ENCODE measurements at places on chromosomes 1 and 21.

GRCh38 chr1:33715195-33715811 lies 148.6 kb upstream of the HMGB4 start:
- no peak for DNase-seq

DNA sequence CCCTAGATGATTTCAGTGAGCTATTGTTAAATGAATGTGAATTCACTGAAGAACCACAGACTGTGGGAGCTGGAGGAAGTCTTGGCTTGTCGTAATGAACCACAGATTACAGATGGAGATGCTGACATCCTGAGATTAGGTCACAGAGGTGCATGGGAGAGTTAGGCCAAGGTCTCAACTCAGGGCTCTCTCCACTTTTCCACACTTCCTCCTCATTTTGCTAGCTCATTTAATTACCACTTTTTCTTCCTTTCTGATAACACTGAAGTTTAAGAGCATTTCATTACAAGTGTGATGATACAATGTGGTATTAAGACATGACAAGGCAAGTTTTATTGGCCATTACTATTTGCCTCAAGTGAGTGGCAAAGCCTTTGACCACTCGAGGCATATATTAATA lies 30.8 kb downstream of the ST6GALNAC3 start:
- DNase-seq, result no peak

DNA sequence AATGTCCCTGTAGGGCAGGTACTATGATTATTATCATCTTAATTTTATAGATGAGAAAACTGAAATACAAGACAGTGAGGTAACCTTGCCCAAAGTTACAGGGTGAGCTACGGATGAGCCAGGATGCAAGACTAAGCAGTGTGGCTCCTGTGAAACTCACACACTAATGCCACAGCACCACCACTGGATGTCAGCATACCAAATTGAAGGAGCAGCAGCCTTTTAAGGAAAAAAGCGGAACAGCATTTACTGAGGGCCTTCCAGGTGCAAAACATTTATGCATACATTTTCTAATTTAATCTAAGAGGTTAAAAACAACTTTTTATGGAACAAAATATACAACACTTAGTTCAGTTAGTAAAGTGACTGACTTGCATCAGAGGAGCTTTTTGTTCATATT lies 41.7 kb downstream of the SEC16B start:
- DNase-seq, result no peak

- DNase-seq, result no peak
These were observed 75.2 kb upstream of the C1orf21 start for GRCh38 chr1:184311580-184311979.

DNA sequence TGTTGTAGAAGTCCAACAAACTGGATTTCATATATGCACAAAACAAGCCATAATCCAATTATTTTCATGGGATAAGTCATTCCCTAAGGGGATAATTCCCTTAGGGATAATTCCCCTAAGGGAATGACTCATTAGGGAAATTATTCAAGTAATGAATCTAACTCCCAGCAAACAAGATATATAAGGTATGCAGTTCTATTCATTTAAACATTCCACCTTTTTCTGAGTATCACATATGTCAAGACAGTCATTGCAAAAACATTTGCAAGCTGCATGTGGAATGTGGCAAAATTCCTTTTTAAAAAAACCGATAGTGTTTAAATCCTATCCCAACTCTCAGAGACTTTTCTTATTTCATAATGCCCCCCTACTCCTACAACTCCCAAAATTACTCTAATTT lies 131.2 kb downstream of the AKT3 start:
- DNase-seq, result no peak

GRCh38 chr21:29102791-29103257 lies 27.6 kb upstream of the MAP3K7CL start:
- no peak for DNase-seq

- no peak for DNase-seq
These were observed 52.5 kb downstream of the KAZN start for GRCh38 chr1:14650951-14651350.
